ENCODE measurements at places on chromosomes 7 and 10.
A peak's percentile ranks its signal among the peaks of the same experiment; 100 is the strongest.

- DNase-seq, result peak; percentile 38
These were observed 1.3 kb upstream of the NMT2 start for GRCh38 chr10:15169555-15170401.

DNA sequence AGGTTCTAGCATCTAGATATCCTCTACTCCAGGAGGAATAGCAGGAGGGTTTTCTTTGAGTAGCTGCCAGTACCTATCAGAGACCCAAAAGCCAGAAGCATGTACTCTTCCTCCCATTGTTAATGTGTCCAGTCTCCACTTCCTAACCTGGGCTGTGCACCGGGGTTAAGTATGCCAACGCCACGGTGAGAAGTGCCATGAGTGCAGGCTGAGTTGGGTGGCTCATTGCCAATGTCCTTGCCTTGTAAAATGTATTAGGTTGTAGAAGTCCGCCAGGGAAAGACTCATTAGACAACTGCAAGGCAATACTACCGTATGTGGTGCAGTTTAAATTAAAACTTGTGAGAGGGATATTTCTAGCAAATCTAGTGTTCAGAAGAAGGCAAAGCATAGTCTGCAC lies 55.0 kb upstream of the PRR15 start:
- DNase-seq, result no peak

DNA sequence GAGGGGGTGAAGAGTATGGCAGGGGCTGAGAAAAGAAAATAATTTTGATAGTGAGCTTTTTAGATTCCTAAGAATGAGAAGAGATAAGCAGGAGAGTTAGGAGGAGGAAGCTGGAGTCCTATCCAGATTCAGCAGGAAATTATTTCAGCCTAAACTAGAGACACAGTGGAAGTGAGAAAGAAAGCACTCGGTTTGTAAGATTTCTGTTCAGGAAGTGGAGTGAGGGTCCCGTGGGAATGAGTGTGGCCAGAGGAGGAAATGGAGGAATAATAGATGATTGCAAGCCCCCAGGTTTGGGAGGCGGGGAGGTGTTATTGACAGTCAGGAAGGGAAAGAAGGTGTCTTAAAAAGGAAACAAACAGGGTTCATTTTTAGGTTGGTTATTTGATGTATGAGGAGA lies 84.8 kb upstream of the NRP1 start:
- DNase-seq, result no peak

- DNase-seq, result no peak
These were observed 98.9 kb downstream of the DYNC1I1 start for GRCh38 chr7:95871075-95871848.

- DNase-seq, result no peak
These were observed 22.5 kb downstream of the PRTFDC1 start for GRCh38 chr10:24929904-24930303.

DNA sequence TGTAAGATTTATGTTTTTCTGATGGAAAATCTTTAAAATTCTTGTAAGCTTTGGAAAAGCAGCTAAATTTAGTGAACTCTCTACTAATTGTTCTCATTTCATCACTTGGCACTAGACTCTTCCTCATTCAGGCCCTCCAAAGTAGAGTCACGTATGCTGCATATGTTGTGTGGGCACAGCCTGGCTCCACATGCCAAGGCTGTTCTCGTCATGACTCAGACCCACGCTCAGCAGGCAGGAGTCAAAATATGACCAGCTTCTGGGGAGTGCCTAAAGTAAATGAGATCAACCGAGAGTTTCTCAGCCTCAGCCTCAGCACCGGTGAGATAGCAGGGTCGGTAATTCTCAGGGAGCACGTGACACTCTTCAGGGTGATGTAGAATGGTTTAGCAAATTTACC lies 1672.9 kb downstream of the REEP3 start:
- no peak for DNase-seq

DNA sequence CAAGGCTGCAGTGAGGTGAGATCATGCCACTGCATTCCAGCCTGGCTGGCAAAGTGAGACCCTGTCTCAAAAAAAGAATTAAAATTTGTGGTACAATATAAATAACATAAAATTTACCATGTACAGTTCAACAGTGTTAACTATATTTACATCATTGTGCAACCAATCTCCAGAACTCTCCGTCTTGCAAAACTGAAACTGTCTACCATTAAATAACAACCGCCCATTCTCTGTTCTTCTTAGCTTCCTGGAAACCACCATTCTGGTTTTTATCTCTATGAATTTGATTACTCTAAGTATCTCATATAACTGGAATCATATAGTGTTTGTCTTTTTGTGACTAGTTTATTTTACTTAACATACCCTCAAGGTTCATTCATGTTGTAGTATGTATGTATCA lies 167.6 kb downstream of the AUTS2 start:
- no peak for DNase-seq

DNA sequence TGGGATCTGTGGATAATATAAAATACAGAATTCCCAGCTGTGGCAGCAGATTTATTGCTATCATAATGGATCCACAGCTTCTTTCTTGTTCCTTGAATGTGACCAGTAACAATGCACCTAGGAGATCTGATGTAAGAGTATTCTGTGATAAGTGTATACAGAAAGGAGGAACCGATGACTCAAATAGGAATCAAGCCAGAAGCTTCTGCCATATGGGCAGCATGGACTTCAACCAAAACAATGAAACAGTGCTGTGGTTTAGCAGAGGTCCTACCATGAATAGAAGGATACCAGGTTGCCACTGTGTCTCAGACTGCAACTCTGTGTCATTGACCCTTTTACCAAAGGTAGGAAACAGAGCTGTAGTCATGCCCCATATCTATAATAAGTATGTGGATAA lies 81.8 kb downstream of the PTPRZ1 start:
- no peak for DNase-seq

- no peak for DNase-seq
These were observed 16.5 kb downstream of the DNAJB12 start for GRCh38 chr10:72338180-72338579.

Data from stimulated activated naive CD8-positive, alpha-beta T cell treated with anti-CD3 and anti-CD28 coated beads, Interleukin-15, amount 100 ng/mL, for 72 hours (primary cell).